ENCODE measurements at places on chromosomes 1 and 21.
A peak's percentile ranks its signal among the peaks of the same experiment; 100 is the strongest.

DNA sequence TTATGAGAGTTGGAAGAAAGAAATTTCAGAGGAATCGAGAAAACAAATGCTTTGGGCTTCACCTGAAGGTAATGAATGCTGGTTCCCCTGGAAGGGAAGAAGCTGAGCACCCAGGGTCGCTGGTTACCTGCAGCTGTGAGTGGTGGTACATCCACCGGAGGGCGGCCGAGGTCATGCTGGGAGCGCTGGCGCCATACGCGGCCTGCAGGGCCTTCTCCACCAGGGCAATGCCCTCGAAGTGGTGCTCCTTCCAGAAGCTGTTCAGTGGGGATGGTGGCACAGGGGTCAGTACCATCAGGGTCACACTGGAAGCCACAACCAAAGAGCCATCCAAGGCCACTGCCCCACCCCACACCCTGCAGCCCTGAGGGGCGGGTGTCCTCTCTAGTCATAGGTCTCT is 16.8 kb downstream of the MRTO4 start:
- no peak for DNase-seq

DNA sequence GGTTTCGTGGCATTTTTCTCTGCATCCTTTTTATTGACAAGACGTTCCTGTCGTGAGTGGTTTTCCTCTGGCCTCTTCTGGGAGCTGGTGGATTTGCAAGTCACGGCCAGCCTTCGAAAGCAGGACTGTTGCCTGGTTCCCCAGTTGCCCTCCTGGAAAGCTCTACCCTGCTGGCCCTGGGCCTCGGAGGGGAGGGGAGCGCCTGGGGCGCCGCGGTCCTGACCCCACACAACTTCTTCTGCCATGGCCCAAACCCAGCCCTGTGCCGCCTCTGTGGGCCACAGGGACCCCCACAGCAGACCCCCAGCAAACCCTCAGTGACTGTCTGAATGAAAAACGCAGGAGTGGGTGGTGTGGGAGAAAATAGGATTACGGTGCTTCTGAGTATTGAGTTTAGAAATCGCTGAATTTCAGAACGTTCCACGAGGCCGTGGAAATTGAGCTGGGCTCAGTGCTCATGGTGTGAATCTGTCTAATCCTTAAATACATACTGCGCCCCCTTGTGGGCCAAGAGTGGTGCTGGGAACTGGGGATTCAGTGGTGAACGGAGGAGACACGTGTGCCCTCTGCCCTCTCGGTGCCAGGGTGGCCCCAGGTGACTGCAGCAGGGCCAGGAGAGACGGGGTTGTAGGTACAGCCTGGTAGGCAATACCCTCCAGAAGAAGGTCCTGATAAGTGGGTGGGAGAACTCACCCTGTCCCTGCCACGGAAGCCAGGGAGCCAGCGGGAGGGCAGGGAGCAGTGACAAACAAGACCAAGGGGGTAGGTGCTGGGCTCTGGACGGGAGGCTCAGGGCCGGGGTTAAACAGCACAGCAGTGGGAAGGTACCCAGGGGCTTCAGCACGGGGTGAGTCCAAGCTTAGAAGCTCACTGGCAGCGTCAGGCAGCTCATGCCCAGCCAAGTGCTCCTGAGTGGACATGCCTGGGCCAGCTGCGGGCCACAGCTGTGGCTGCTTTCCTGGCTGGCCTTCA is 101.2 kb upstream of the COL6A1 start:
- no peak for DNase-seq

DNA sequence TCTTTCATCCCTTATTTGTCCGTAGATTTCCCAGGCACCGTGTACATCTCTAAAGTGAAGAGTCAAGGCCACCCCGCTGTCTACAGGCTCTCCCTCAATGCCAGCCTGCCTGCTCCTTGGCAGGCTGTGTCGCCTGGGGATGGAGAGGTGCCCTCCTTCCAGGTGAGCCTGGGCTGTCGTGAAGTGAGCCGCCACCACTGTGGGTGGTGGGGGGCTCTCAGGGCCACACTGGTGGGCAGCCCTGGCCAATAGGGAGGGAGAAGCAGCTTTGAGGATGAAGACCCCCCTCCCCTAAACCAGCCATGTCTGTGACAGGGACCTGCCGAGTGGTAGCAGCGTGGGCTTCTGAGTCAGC is 46.2 kb downstream of the DISP3 start:
- DNase-seq: no peak

- DNase-seq: no peak
Measured at GRCh38 chr21:35319684-35320283, 270.7 kb upstream of the RUNX1 start.

DNA sequence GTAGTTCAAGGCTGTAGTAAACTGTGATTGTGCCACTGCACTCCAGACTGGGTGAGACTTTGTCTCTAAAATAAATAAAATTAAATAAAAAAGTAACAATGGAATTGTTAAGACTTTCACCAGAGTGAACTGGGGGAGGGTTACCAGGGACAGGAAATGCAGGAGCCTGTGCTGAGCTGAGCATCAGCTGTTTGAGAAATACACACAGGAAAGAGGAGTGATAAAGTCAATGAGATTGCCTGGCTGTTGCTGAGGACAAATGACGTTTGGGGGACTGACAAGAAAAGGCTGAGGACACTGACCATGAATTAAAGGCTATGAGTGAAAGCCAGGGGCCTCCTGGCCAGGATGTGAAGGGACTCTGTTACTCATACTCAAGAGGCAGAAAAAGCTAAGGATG is 226.3 kb downstream of the SETD4 start:
- DNase-seq: no peak

DNA sequence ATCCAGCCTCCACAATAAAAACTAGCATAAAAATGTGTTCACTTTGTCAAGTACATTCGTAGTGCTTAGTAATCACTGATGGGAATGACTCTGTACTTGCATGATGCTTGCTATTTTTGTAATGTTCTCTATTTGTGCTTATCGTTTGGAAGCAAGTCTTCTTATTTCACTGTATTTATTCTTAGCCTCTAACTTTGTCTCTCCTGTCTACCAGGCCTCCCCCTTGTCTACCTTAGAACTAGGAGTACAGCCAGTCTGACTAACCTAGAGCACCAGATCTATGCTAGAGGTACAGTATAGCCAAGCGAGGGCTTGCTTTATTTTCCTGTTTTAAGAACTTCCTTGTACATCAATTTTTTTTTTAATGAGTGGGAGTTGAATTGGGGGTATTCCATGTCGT is 108.2 kb downstream of the VPS13D start:
- DNase-seq: no peak

DNA sequence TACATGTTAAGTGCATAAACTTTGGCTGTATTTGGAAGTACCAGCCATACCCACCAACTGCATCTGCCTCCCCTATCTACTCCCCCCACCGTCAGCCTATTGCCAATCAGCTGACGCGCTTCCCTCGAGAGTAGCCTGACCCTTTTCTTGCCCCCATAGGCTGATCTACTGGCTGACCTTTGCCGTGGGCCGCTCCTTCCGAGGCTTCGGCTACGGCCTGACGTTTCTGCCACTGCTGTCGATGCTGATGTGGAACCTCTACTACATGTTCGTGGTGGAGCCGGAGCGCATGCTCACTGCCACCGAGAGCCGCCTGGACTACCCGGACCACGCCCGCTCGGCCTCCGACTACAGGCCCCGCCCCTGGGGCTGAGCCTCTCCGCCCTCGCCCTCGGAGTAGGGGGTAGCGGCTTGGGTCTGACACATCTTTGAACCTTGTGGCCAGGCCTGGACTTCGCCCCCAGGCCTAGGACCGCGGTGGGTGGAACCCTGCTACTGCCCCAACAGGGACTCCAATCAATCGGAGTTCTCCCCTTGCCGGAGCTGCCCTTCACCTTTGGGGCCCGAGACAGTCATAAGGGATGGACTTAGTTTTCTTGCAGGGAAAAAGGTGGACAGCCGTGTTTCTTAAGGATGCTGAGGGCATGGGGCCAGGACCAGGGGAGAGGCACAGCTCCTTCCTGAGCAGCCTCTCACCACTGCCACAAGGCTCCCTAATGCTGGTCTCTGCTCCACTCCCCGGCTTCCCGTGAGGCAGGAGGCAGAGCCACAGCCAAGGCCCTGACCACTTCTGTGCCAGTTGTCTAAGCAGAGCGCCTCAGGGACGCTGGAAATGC is 4.0 kb downstream of the GLMP start:
- DNase-seq: peak; percentile 86

- DNase-seq: no peak
Measured at GRCh38 chr1:18414872-18415447, 65.8 kb upstream of the KLHDC7A start.

DNA sequence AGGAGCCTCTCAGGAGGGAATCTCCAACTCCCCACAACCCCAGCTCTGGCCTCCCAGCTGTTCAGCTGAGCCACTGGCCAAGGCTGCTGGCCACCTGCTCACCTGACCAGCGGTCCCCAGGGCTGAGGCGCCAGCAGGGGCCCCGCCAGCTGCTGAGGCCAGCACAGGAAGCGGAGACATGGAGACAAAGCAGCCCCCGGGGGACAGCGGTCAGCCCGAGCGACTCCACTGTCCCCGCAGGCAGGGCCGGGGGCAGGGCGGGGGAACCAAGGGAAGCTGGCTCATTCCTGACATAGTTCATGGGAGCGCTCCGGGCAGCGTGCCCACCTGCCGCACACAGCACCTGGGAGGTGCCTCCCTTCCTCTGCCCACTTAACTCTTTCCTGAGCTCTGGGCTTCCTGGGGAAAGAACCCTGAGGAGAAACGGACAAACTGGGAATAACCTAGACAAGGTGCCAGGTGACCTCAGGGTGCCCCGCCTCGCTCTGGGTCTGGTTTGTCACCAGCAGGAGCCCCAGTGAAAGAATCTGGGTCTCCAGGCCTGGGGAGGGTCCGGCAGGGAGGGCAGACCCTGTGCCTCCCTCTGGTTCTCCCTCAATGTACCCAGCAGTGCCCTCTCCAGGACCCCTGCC is 10.7 kb downstream of the EPHA2 start:
- DNase-seq: peak; percentile 76

GRCh38 chr1:91891969-91892368 is 6.0 kb upstream of the TGFBR3 start:
- DNase-seq: no peak

DNA sequence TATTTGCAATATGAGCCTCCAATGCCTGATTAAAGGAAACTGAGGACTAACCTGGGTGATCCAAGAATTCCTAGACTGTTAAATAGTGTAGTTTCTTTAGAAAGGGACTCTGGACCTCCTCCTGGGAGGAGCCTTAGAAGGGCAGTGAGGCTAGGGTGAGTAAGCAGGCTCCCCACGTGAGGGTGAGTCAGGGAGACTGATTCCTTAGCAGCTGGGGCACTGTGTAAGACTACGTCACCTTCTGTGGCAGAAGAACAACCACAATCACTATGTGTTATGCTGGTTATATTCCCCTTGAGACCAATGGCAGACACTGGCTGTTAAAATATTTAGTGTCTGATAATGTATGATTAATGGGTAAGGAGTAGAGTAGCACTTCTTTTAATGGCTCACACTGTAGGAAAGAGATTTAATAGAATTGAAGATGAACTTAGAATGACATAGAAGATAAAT is 53.3 kb upstream of the SYT14 start:
- DNase-seq: no peak

GRCh38 chr1:101245246-101245927 is 8.6 kb downstream of the S1PR1 start:
- no peak for DNase-seq

DNA sequence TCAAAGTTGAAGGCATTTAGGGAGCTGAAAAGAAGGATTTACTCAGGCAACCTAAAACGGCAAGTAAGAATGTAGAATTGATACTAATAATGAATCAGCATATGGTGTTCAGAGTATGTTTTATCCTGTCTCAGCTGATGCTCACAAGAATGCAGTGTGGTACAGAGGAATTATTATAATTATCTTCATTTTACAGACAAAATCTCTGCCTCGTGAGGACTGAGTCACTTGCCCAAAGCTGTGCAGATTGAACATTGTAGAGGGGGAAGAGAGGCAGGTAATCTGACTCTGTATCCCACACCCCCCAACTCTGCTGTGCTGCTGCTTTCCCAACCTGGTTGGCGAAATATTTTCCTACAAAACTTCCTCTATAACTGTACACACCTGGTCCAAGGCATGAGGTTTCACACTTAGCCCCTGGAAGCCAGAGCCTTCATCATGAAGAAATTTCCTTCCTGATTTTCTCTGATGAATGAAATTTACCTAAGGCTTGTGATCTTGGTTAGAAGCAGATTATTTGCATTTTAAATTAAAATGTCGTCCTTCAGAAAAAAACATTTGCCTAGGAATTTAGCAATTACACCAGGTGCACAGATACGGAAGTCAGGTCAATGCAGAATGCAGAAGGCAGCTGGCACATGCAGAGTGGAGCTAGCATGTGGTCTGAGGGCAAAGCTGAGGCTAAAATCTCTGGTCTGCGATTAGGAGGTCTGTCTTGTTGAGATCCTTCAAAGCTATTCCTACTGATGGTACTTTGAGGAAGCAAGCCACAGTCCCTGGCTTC is 52.8 kb downstream of the DPT start:
- no peak for DNase-seq

DNA sequence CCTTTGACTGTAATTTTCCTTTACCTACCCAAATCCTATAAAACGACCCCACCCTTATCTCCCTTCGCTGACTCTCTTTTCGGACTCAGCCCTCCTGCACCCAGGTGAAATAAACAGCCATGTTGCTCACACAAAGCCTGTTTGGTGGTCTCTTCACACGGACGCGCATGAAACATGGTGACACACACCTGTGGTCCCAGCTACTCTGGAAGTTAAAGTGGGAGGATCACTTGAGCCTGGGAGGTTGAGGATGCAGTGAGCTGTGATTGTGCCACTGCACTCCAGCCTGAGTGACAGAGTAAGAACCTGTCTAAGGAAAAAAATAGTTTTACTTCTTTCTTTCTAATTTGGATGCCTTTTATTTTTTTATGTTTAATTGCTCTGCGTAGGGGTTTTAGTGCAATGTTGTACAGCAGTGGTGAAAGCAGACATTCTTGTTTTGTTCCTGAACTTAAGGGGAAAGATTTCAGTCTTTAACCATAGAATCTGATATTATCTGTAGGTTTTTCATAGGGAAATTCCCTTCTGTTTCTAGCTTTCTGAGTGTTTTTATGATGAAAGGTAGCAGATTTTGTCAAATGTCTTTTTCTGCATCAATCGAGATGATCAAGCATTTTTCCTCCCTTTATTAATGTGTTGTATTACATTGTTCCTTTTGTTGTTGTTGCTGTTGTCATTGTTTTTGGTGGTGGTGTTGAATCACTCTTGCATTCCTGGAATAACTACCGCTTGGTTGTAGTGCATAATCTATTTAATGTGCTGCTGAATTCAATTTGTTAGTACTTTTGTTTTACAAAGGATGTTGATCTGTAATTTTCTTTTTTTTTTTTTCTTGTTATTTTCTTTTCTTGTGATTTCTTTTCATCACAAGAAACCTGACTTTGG is 497.4 kb downstream of the DISC1 start:
- no peak for DNase-seq

- no peak for DNase-seq
Measured at GRCh38 chr1:183567584-183567983, 22.7 kb downstream of the NCF2 start.
